ENCODE measurements at places on chromosomes 3 and 15.

DNA sequence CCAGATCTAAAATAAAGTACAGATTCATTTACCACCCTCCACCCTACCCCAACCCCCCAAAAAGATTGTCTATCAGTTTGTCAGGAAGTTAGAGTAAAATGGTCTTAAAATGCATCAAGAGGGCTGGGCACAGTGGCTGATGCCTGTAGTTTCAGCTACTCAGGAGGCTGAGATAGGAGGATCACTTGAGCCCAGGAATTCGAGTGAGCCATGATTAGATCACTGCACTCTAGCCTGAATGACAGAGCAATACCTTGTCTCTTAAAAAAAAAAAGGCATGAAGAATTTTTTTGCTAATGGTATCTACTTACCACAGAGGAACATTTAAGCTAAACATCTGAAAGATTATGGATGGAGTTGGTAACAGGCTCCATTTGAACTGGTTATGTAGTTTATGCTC lies 71.0 kb downstream of the RBM6 start:
- no peaks in the 10 kb centered on the region for H3K4me1 ChIP-seq
- no peak for DNase-seq
- H3K36me3 ChIP-seq, result peaks cover 20% of the 10 kb centered on the region
- no peak overlapping the region for H3K27ac ChIP-seq
- no peak overlapping the region for H3K4me3 ChIP-seq
- H3K27me3 ChIP-seq, result no peaks in the 10 kb centered on the region

- no peak overlapping the region for H3K4me3 ChIP-seq
- no peak overlapping the region for H3K27ac ChIP-seq
- no peaks in the 10 kb centered on the region for H3K36me3 ChIP-seq
- H3K4me1 ChIP-seq, result no peaks in the 10 kb centered on the region
- DNase-seq, result peak; percentile 67
Observed at GRCh38 chr15:89971592-89971997, 29.5 kb upstream of the ZNF710 start.

GRCh38 chr15:42102646-42103235 lies 8.4 kb upstream of the PLA2G4D start:
- no peaks in the 10 kb centered on the region for H3K36me3 ChIP-seq
- H3K27me3 ChIP-seq, result peaks cover 38% of the 10 kb centered on the region
- peaks cover 5% of the 10 kb centered on the region for H3K4me1 ChIP-seq
- no peak for DNase-seq

DNA sequence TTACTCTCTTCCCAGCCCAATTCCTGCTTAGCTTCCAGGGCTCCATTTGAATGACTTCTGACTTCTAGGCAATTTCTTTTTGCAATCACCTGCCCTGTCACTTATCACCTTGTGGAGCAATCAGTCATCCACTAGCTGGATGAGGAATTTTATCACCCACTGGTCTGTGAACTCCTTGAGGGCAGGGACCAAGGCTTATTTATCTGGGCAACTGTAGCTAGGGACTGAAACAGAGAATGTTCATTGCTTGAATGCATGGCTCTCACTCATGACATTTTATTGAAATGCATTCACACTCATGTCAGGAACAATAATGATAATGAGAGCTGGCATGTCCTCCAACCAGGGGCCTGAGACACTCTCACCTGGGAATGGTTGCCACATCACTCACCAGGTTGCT lies 15.5 kb downstream of the TNFAIP8L3 start:
- H3K27ac ChIP-seq, result no peak overlapping the region
- H3K4me1 ChIP-seq, result peaks cover 42% of the 10 kb centered on the region
- no peak for DNase-seq
- H3K4me3 ChIP-seq, result no peak overlapping the region

DNA sequence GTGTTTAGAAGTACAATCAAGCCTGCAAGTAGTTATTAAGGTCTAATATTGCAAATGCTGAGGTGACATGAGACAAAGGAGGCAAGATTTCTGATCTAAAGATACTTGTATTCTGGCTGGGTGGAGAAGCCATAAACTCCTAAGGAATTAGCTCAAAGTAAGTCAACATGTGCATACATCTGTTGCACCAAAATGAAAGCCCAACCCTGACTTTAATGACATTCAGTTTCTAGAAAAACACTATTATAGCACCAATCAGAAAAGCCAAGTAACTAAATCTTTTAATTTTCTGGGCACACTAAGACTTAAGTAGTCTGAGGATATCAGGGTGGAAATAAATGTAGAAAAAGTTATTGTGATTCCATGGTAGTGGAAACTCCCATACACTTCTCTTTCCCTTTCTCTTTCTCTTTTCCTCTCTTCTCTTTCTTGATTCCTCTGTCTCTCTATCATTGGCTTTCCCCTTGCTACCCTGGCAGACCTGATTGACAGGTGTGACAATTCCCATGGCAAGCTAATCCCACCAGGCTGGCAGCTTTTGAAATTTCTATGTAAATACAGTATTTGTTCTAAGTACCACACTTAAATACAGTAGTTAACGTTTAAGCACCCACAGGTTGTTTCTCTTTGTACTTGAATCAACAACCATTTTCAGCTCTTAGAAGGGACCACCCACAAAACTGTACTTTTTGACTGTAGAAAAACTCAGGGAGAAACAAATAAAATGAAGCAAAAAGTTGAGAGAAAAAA lies 528.4 kb upstream of the SEMA6D start:
- no peak for DNase-seq
- no peaks in the 10 kb centered on the region for H3K36me3 ChIP-seq
- peaks cover 21% of the 10 kb centered on the region for H3K27me3 ChIP-seq
- no peak overlapping the region for H3K4me3 ChIP-seq
- no peak overlapping the region for H3K27ac ChIP-seq

- no peaks in the 10 kb centered on the region for H3K36me3 ChIP-seq
- no peak for DNase-seq
- no peak overlapping the region for H3K27ac ChIP-seq
- H3K4me1 ChIP-seq, result no peaks in the 10 kb centered on the region
Observed at GRCh38 chr15:37016231-37016630, 84.1 kb downstream of the MEIS2 start.

DNA sequence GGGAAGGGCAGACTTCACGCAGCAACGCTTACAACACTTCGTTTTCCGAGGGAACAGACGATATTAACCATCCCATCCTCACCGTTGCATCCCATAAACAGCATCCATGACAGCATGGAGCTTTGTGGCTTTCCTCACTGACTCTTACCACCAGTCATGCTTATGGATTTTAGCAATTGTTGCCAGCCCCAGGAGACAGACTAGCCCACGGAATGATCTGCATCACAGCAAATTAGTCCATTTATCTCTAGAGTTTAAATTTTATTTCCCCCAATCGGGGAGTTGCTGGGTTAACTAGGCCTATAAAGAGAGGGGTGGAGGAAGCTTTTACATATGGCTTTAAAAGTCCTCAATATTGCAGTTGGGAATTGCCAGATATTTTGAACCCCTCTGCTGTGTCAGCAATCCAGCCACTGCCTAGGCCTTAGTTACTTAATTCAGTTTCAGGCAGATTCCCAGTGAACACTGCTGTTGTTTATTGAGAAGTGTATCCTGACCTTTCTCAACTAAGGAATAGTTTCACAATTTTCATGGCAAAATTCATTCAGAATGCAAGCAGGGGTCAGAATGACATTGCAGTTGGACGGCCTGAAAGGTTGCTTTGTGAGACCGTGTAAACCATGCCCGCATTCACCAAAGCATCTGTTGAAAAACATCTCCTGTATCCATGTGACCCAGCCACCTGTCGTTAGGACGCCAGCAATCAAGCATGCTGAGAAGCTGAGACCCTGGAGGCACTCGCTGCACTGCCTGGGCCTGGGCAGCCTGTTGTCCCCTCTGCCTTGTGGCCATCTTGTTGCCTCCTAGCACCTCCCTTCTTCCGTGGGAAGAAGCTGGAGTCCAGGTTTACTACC lies 397.4 kb upstream of the TPM1 start:
- no peak overlapping the region for H3K27ac ChIP-seq
- no peak for DNase-seq
- H3K27me3 ChIP-seq, result peaks cover 8% of the 10 kb centered on the region
- no peaks in the 10 kb centered on the region for H3K4me1 ChIP-seq
- H3K4me3 ChIP-seq, result no peak overlapping the region

DNA sequence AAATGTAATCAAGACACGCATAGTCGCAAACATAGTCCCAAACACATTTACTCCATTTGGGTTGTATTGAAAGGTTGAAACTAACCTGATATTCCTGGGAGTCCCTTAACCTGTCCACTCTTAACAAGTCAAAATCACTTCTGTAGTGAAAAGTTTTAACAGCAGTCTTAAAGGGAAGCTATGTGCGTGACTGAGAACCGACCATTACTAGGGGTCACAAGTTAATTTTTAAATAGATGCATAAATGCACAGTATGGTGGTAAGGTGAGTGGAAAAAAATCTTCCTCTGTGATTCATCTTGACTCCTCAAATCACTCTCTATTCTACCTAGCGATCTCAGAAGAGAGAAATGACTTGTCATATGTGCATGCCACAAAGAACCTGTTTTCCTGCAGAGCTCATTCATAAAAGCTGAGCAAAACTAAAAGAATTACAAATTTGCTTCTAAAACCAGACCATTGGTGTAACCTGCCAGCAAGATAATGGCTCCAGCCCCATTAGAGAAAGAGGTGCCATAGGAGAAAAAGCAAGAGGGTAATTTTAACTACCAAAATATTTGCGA lies 4.8 kb downstream of the GPR15 start:
- H3K4me1 ChIP-seq, result peaks cover 68% of the 10 kb centered on the region
- DNase-seq, result no peak
- H3K27ac ChIP-seq, result peak overlapping the region; percentile 88
- H3K4me3 ChIP-seq, result peak overlapping the region; percentile 43
- H3K27me3 ChIP-seq, result no peaks in the 10 kb centered on the region
- peaks cover 23% of the 10 kb centered on the region for H3K36me3 ChIP-seq

DNA sequence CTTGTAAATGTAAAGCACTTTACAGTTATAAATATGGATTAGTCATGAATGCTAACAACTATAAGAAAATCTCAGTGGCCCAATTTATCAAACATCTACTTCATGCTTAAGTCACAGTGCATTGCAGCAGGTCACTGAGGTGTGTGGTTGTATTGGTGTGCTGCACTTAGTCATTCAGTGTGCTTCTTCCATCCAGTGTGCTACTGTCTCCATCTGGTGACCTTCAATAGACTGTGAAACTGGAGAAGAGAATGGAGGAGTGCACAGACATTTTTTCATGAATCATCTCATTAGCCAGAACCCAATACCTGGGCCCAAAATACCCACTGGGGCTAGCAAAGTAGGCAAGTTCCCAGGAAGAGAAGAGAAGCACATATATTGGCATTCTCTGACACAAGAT lies 199.6 kb downstream of the SHOX2 start:
- H3K36me3 ChIP-seq, result no peaks in the 10 kb centered on the region
- no peak for DNase-seq
- no peak overlapping the region for H3K4me3 ChIP-seq
- no peak overlapping the region for H3K27ac ChIP-seq
- no peaks in the 10 kb centered on the region for H3K4me1 ChIP-seq
- no peaks in the 10 kb centered on the region for H3K27me3 ChIP-seq

- no peaks in the 10 kb centered on the region for H3K36me3 ChIP-seq
- no peak overlapping the region for H3K27ac ChIP-seq
- no peak overlapping the region for H3K4me3 ChIP-seq
- peak; percentile 29 for DNase-seq
Observed at GRCh38 chr3:33915796-33916546, 117.5 kb downstream of the PDCD6IP start.

GRCh38 chr3:12155828-12156227 lies 2.9 kb downstream of the TIMP4 start:
- H3K4me1 ChIP-seq, result no peaks in the 10 kb centered on the region
- H3K4me3 ChIP-seq, result no peak overlapping the region
- H3K27me3 ChIP-seq, result peaks cover 39% of the 10 kb centered on the region
- no peak for DNase-seq
- no peaks in the 10 kb centered on the region for H3K36me3 ChIP-seq
- no peak overlapping the region for H3K27ac ChIP-seq

DNA sequence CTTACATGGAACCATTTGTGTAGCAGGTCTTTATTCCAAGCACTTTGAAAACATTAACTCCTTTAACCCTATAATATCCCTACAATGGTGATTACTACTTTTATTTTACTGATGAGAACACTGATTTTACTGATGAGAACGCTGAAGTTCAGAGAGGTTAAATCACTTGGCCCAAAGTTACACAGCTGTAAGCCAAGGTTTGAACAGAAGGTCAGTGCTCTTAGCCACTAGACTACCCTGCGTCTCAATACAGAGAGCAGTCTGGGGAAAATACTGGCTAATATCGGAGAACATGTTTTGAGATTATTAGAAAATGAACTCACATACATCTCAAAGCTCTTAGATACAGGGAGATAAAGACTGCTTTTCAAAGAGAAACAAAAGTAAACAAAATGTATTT lies 827.2 kb downstream of the FHIT start:
- no peak overlapping the region for H3K27ac ChIP-seq
- no peaks in the 10 kb centered on the region for H3K4me1 ChIP-seq
- no peaks in the 10 kb centered on the region for H3K36me3 ChIP-seq
- no peaks in the 10 kb centered on the region for H3K27me3 ChIP-seq
- H3K4me3 ChIP-seq, result no peak overlapping the region

- H3K27ac ChIP-seq, result no peak overlapping the region
- H3K4me3 ChIP-seq, result no peak overlapping the region
- H3K27me3 ChIP-seq, result no peaks in the 10 kb centered on the region
- H3K4me1 ChIP-seq, result peaks cover 9% of the 10 kb centered on the region
- H3K36me3 ChIP-seq, result no peaks in the 10 kb centered on the region
Observed at GRCh38 chr15:42693942-42694341, 43.0 kb downstream of the CDAN1 start.

- no peaks in the 10 kb centered on the region for H3K36me3 ChIP-seq
- DNase-seq, result no peak
- no peaks in the 10 kb centered on the region for H3K27me3 ChIP-seq
- no peaks in the 10 kb centered on the region for H3K4me1 ChIP-seq
Observed at GRCh38 chr3:165256554-165257065, 60.4 kb upstream of the SLITRK3 start.

DNA sequence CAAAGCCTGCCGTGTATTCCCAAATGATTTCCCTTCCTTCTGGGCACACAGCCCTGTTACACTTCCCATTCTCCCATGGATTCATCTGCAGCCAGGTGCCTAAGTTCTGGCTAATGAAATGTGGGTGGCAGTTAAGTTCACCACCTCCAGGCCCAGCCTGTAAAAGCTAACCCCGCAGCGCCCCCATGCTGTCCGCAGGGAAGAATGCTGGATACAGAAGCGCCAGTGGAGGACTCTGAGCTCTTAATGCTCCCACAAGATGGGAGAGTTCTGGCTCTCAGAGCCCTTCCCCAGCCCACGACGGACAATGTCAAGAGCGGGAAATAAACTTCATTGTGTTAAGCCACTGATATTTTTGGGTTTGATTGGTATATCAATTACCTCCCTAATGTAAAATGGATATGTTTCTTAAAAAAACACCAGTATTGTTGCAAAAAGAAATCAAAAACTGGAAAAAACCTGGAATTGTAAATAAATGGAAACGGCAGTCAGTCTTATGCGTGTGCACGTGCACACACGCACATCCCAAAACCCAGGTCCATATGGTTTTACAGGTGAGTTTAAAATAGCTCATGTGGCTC lies 37.7 kb upstream of the FGD5 start:
- no peaks in the 10 kb centered on the region for H3K4me1 ChIP-seq
- H3K27me3 ChIP-seq, result peaks cover 40% of the 10 kb centered on the region
- H3K36me3 ChIP-seq, result no peaks in the 10 kb centered on the region
- no peak overlapping the region for H3K27ac ChIP-seq
- no peak overlapping the region for H3K4me3 ChIP-seq
- peak; percentile 62 for DNase-seq

- no peak for DNase-seq
- peaks cover 41% of the 10 kb centered on the region for H3K27me3 ChIP-seq
- H3K27ac ChIP-seq, result no peak within 1 kb of the TSS
- H3K4me3 ChIP-seq, result no peak within 1 kb of the TSS
- H3K4me1 ChIP-seq, result no peaks in the 10 kb centered on the region
Observed at GRCh38 chr15:83653639-83654378, at the start of gene ADAMTSL3. ADAMTSL3 (plus strand) TSS chr15:83654123; CDS start chr15:83655762, 1,639 bp downstream.

- no peak overlapping the region for H3K4me3 ChIP-seq
- DNase-seq, result no peak
- no peaks in the 10 kb centered on the region for H3K4me1 ChIP-seq
- H3K27me3 ChIP-seq, result no peaks in the 10 kb centered on the region
Observed at GRCh38 chr3:55567615-55568014, 80.5 kb upstream of the WNT5A start.

All from activated naive CD4-positive, alpha-beta T cell treated with anti-CD3 and anti-CD28 coated beads, Interleukin-2, amount 10 ng/mL, durations not matched to agents 7 days and 5 days (primary cell).